CD4-positive, alpha-beta T cell treated with Interleukin-15 for 4 hours (primary cell): ENCODE measurements at places on chromosomes 7 and 10.

- DNase-seq, result no peak
Measured at GRCh38 chr7:102222445-102222844, 64.2 kb upstream of the SH2B2 start.

- DNase-seq, result no peak
Measured at GRCh38 chr10:63563623-63564022, 42.4 kb downstream of the REEP3 start.

- DNase-seq, result no peak
Measured at GRCh38 chr10:117609095-117609795, 66.7 kb downstream of the EMX2 start.

- no peak for DNase-seq
Measured at GRCh38 chr10:103663236-103663635, 169.7 kb downstream of the NEURL1 start.

DNA sequence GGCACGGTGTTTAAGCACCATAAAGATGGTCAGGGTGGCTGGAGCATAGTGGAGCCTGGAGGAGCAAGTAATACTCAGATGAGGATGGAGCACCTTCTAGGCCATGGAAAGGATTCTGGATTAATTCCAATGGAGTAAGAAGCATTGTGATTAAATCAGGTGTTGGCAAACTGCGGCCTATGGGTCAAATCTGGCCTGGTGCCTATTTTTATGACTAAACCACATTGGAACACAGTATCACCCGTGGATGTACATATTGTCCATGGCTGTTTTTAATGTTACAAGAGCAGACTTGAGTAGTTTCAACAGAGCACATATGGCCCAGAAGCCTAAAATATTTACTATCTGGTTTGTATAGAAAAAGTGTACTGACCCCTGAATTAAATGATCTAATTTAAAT, 49.9 kb upstream of the TMEM248 start:
- no peak for DNase-seq

GRCh38 chr7:29412912-29413311, 150.7 kb upstream of the PRR15 start:
- DNase-seq, result no peak

- no peak for DNase-seq
Measured at GRCh38 chr10:88755753-88756152, 4.1 kb upstream of the LIPN start.

DNA sequence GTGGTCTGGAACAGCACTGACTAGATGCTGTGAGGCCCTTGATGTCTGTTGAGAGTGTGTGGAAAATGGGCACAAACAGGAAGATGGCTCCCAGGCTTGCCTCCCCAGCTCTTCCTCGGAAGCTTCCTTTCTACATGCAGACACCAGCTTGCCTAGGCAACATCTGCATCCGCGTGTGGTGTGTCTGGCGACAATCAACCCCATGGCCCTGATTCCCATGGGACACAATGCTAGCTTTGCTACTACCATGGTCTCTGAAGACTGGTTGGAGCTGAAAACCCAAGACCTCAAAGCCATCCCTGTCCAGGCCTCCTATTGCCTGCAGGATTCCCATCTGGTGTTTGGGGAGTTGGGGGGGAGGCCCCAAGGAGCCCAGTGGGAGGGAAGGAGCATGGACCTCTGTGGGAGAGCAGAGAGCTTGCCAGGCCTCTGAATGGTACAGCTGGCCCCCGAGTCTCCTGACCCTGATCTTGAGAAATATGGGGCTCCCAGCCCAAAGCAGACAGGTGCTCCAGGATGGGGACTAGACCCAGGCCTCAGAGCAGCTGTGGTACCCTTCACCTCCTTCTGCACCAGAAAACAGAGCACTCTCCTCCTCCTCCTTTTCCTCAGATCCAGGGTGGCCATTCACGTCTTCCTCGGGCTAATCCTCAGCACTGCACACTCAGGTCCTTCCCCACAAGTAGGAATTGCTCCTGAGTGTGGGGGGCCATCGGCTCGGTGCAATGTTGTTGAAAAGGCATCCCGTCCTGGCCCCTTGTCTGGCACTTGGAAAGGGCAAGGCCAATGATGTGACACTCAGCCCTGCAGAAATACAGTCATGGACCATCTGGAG, 57.6 kb downstream of the ARHGAP22 start:
- no peak for DNase-seq

GRCh38 chr10:101897633-101898032, 54.0 kb upstream of the KCNIP2 start:
- no peak for DNase-seq

- no peak for DNase-seq
Measured at GRCh38 chr7:47634273-47634672, 52.4 kb upstream of the TNS3 start.

DNA sequence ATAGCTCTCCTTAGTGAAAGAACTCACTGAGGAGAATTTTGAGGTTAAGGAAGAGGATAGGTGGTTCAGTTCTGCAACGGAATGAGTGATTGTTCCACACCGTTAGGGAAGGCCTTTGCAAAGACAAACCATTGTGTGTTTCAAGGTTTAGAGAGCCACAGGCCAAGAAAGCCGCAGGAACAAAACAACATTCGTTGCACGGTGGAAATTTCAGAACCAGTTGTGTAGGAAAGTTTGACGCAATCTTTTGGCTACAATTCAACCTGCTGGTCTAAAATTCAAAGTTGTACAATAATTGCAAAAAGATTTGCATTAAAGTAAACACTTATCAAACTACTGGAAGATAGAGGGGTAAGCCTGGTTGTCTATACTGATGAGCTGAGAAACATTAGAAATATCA, 91.4 kb downstream of the FAM107B start:
- DNase-seq, result no peak

- DNase-seq, result no peak
Measured at GRCh38 chr7:127706766-127707165, 54.8 kb downstream of the SND1 start.

DNA sequence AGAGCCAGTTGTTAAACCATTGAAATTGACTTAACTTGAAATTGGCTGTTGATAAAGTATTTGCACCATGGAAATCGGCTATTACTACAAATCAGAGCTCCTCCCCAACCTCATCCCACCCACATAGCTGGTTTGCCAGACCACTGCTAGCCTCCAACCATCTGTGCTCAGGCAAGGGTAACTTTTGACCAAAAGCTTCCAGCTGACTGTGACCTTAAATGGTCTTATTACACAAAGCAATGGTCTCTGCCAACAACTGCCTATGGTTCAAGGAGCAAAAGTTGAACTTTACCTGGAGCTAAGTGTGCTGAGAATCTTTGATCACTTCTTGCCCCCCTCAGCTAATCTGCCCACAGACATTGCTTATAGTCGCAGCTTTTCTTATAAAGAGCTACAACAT, 48.5 kb upstream of the ADRB1 start:
- no peak for DNase-seq

GRCh38 chr7:98133181-98133580, 26.5 kb downstream of the LMTK2 start:
- peak; percentile 25 for DNase-seq

DNA sequence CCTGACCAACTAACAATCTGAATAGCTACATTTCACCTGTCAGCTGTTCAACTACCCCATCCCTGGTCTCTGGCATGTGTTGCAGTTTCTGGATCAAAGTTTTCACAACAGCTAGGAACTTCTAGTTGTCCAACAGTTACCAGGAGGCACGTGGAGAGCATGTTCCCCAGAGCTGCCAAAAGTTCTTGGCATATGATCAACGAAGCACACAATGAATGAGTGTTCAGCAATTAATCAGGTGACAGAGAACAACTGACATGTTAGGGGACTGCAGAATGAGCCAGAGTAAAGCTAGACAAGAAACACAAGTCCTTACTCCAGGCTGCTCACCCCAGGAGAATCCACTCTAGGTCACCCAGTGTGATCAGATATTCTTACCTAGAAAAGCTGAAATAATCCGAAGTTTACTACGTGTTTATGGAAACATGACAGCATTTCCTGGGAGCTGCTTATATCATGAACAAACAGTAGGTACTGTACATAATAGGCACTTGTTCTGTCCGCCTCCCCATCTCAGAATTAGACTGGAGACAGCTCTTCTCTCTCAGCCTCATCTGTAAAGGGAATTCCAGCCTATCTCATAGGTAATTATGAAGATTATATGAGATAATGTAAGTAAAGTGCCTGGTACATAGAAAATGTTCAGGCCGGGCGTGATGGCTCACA, 50.6 kb downstream of the ZNF438 start:
- no peak for DNase-seq

DNA sequence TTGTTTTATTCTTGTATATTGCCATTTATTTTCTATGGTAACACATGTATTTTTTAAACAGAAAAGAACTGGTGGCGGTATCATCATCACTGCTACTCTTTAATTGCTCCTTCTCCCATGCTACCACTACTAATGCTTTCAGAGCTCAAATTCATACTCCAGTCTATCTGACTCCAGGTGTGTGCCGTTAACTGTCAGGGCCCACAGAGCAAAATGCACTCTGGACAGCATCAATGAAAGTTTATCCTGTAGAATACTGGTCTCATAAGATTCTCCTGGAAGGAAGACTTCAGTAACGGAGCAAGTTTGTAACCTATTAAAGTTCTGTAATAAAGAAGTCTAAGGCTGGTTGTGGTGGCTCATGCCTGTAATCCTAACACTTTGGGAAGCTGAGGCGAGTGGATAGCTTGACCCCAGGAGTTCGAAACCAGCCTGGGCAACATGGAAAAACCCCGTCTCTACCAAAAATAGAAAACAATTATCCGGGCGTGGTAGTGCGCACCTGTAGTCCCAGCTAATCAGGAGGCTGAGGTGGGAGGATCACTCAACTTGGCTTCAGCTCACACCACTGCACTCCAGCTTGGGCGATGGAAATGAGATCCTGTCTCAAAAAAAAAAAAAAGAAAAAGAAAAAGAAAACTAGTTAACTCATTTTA, 18.4 kb downstream of the ZNRF2 start:
- no peak for DNase-seq

GRCh38 chr7:45978731-45979211, 57.7 kb upstream of the IGFBP3 start:
- no peak for DNase-seq

DNA sequence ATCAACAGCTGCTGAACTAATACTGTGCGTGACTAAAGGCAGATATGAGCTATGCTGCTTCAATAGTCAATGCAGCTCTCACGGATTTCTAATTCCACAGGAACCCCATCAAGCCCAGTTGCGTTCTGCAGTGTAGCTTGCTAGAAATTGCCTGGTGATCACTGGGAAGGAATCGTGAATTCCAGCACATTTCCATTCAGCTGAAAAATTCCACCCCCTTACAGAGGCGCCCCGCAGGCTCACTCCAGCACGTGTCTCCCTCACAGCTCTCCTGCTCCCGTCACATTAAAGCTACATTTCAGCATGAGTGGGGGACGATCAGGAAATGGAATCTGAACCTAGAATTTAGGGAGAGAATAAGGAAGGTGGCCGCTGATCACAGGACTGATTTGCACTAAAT, 534.8 kb downstream of the TCERG1L start:
- DNase-seq, result no peak

DNA sequence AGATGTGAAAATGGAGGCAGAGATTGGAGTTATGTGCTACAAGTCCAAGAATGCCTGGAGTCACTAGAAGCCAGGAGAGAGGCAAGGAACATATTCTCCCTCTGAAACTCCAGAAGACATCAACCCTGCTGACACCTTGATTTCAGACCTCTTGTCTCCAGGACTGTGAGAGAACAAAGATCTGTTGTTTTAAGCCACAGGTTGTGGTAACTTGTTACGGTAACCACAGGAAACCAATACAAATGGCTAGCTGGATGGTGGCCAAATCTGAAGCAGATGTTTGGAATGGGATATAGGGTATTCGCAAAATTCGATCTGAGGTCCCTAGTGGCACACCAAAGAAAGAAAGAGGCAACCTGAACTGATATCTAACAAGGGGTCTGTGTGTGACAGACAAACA, 129.0 kb downstream of the HERPUD2 start:
- DNase-seq, result no peak

- DNase-seq, result no peak
Measured at GRCh38 chr7:70947181-70947580, 184.8 kb upstream of the GALNT17 start.

DNA sequence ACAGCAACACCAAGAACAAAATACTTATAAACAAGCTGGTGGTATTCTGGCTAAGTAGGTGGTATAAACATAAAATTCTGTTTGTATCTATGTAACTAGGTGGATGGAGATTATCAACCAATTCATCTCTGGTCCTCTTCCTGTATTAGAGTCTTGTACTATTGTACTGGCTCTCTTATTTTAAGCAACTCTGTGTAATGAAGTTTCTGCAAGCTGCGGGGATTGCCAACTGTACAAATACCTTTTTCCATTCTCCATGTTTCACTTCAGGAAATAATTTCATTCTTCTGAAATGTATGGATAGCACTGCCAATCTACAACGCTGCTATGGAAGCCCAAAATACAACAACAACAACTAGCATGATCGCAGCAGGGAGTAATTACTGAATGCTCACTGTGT, 44.8 kb downstream of the JAZF1 start:
- DNase-seq, result no peak

DNA sequence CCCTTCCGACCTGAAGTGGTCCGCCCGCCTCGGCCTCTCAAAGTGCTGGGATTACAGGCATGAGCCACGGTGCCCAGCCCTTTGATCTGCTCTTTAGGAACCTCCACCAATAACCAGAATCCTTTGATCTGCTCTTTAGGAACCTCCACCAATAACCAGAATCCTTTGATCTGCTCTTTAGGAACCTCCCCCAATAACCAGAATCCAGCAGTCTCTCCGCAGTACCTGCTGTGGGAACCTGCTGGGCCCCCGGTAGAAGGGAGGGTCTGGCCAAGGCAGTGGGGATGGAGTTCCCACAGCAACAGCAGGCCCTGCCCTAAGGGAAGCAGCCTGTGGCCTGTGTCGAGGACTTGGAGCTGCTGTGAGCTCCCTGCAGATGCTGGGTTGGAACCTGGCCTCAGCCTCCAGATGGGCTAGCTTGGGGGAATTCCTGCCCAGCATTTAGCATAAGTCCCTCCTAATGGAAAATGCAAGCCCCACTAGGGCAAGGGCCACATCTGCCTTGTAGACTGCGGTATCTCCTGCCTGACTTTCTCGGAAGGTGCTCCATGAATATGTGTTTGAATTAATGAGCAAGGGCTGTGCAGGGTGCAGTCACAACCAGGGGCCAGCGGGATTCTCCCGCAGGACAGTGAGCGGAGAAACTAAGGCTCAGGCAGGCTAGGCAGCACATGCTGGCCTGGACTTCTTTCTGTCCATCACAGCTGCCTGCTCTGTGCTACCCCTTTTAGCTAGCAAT, 165.8 kb downstream of the UBE2H start:
- no peak for DNase-seq

- DNase-seq, result no peak
Measured at GRCh38 chr7:26192485-26193087, 8.0 kb downstream of the HNRNPA2B1 start.

DNA sequence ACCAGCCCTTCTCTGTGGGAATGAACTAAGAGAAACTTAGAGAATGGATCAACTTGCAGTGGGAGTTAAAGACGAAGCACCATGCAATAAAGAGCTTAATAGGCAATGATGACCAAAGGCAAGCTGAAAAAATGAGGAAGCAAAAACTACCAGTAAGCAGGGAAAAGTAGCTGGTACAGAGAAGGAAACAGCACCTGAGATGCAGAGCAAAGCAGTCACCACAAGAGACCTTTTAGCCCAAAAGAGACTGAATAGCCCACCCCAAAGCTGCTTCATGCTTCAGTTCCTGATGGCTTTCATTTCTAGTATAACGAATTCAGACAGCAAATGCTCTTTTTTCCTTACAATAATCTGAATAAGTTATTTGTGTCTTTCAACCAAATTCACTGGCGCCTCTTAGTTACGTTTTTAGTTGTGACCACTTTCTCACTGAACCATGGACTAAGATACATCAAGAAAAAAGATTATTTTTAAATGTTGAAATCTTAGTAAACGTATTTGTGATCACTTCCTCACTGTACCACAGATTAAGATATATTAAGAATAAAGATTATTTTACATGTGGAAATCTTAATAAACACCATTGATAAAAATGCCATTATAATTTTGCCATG, 76.0 kb downstream of the USP6NL start:
- DNase-seq, result no peak
